ENCODE measurements at places on chromosomes 1 and 21.

GRCh38 chr1:34794001-34794789, 1.4 kb downstream of the GJA4 start:
- no peak for ATAC-seq

- ATAC-seq, result no peak
Measured at GRCh38 chr1:87113313-87113712, 198.9 kb downstream of the HS2ST1 start.

GRCh38 chr1:51217101-51217500, 19.0 kb upstream of the RNF11 start:
- ATAC-seq, result no peak

DNA sequence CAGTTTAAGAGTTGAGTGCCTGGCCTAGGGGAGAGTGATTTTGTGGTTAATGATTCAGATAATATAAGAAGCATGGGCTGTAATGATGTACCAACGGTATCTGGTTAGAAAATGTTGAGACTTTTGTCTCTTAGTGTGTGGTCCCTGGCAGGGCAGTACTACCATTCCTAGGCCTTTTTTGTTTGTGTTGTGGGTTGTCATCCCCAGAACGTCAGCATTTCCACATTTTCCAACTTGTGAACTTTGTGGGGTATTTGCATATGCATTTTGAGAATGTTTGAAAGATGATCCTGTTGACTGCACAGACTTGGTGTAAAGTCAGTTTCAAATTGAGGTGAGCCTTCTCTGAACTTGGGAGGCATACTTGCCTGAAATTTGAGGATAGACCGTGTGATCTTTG, 11.4 kb downstream of the NEK7 start:
- no peak for ATAC-seq

GRCh38 chr1:193755441-193755840, 569.0 kb upstream of the B3GALT2 start:
- ATAC-seq, result no peak
